ENCODE measurements at places on chromosomes 5 and 9.

DNA sequence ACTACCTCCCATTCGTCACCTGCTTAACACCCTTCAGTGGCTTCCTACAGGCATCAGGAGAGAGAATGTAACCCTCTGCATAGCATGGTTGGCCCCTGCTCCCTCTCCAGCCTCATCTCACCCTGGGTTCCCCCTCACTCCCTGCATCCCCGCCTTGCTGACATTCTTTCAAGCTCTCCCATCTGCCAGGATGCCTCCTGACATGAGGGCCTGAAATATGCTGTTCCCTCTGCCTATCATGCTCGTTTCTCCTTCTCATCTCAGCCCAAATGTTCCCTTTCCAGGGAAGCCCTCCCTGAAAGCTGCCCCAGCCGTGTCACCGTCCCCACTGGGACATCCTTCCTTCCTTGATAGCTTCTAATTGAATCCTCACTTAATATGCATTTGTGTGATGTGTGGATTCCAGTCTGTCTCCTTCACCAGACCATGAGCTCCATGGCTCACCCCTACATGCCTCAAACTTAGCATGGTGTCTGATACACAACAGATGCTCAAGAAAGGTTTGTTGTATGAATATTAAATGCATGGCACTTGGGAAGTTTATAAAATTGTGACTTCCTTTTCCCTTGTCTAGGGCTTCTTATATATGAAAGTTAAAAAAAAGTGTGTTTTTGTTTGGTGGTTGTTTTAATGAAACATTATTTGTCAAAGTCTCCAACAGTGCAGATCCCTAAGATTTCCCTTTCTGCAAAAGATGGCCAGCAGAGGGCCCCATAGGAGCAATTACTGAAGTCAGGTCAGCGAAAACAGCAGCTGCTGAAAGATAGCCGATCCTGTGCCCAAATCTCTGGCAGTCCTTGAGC lies 7.3 kb upstream of the C5orf58 start:
- DNase-seq, result peak; percentile 75

DNA sequence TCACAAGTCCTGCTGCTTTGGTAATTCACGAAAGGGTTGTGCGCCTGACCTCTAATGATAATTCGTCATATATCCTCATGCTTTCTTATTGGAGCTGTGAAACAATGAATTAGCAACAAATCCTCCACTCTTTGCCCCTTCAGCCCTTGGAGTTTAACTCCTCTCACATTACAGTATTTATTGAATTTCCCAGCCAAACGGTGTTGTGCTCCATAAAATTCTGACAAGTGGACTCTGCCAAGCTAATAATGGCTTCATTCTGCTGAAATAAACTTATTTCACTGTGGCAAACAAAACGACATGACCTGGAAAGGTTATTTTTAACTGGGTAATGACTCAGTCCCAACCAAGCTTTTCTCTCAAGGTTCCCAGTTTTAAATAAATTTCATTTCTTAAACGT lies 984.4 kb upstream of the DMAC1 start:
- no peak for DNase-seq

DNA sequence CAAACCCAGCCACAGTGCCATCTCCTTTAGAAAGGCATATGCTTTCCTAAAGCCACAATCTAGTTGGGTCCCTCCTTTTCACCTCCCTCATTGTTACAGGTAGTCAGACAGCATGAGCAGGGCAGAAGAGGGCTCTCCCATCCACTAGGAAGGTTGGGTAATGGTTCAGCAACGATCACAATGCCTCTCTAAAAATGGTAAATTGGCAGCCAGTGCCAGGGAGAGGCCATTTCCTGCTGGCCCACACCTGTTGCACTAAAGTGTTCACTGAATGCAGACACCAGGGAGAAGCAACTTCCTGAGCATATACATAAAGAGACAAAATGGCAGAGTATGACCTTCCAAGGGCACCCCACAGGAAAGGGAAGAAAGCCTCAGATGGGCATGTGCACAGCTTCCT lies 31.3 kb upstream of the DAP start:
- DNase-seq, result no peak

DNA sequence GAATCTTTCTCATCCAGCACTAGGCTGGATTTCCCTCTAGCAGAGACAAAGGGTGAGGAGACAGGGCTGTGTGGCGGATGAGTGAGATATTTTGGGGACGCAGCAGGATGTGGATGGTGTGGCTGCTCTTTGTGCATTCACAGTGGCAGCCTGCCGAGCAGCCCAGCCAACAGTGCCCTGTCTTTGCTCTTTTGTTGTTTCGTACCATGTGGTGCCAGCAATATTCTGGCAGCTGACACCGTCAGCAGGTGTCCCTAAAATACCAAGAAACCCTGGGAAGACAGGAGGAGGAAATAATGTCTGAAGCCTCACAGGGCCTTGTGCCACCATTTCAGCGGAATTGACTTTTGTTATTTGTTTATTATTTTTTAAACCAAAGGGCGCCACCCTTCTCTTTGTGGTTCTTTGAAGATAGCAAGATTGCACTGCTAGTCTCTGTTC lies 141.4 kb downstream of the CCDC192 start:
- DNase-seq, result no peak

DNA sequence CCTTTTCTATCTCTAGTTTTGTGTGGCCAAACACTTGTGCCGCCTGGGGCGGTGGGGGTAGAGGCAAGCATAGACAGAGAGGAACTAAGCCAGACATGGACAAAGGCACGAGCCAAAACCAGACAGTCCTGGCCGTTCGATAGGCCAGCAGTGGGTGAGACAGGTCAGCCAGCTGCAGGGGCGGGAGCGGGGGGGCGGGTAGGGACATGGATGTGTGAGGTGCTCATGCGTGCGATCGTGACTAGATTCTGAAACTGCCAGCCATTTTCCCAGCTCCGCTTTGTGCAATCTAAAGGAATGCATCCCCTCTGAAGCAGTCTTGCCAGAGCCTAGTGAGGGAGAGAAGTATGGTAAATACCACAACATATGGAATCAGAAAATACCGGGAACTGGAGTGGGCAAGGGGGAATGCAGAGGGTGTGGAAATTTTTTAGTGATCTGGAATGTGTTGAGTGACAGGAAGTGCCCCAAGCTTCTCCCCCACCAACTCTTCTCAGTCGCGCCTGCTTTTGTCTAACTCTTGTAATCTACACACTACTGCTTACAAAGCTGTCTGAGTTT lies 111.9 kb downstream of the NR6A1 start:
- DNase-seq, result peak; percentile 96

DNA sequence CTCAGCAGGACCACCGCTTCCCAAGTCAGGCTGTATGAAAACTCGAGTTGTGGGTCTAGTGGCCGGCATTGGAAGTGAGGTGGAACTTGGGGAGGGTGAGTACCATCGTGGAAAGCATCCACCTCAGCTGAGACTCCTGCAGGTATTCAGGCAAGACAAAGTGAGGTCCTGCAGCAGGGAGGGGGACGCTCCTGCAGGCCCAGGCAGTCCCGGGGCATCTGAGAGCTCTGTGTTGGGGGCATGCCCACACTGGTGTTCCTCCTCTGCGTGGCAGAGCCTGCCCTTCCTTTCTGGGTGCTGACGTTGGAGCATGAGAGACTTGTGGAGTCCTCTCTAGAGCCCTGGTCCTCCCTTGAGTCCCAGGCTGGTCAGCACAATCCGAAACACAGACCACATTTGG lies 187.7 kb downstream of the CACNA1B start:
- no peak for DNase-seq

GRCh38 chr5:148858547-148858946 lies 32.1 kb downstream of the ADRB2 start:
- DNase-seq, result no peak

- peak; percentile 21 for DNase-seq
Measured at GRCh38 chr5:121503111-121503840, 348.4 kb upstream of the FTMT start.

- no peak for DNase-seq
Measured at GRCh38 chr5:155546075-155546474, 532.5 kb downstream of the KIF4B start.

DNA sequence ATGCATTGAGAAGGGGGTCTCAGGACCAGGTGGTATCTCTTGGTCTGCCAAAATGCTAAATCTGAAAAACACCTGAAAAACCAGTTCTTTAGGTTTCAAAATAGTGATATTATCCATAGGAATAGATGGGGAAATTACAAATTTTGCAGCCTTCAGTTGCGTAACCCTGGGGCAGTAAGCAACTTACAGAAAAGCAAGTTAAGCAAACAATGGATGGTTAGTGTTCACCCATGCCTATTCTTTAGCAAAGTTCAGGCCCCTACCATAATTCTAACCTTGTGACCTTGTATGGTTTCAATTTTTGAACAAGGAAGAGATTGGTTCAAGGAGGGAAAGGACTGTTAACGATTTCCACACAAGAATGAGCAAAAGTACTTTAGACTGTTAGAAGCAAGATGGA lies 24.5 kb downstream of the GLRX start:
- no peak for DNase-seq

DNA sequence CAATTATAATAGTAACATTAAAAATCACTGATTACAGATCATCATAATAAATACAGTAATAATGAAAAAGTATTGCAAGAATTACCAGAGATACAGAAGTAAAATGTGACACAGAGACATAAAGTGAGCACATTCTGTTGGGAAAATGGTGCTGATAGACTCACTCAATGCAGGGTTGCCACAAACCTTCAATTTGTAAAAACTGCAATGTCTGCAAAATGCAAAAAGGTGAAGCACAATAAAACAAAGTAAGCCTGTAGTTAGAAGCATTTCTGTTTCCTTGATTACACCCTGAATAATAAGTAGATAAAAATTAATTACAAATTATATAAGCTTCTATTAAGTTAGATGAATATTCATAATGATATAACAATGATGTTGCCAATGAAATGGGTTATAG lies 736.2 kb upstream of the CHD1 start:
- DNase-seq, result no peak

DNA sequence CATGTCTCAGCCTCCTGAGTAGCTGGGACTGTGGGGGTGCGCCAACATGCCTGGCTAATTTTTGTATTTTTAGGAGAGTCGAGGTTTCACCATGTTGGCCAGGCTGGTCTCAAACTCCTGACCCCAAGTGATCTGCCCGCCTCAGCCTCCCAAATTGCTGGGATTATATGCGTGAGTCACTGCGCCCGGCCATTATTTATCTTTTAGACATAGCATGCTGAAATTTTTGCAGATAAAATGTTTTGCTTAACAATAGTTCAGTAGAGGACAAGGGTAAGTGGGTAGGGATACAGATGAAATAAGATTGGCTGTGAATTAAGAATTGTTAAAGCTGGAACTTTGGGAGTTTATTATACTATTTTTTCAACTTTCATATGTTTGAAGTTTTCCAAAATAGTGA lies 150.8 kb upstream of the GRHPR start:
- no peak for DNase-seq

GRCh38 chr9:122007837-122008236 lies 85.3 kb downstream of the TTLL11 start:
- DNase-seq, result no peak

DNA sequence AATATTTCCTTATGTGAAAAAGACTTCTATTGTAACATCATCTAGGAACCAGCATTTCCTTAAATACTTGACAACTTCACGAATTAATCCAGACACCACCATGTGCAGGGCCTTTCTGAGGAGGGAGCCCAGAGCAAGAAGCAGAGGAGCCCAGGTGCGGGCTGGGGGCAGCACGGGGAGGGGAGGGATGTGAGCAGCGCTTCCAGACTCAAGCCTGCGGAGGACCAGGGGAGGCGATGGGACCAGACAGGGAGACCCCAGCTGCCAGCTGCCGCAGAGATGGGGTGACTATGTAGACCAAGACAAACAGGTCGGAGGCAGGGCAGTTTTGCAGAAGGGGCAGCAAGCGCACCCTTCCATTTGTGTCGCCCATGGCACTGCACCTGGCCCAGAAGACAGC lies 596.1 kb downstream of the IRX1 start:
- DNase-seq, result no peak

DNA sequence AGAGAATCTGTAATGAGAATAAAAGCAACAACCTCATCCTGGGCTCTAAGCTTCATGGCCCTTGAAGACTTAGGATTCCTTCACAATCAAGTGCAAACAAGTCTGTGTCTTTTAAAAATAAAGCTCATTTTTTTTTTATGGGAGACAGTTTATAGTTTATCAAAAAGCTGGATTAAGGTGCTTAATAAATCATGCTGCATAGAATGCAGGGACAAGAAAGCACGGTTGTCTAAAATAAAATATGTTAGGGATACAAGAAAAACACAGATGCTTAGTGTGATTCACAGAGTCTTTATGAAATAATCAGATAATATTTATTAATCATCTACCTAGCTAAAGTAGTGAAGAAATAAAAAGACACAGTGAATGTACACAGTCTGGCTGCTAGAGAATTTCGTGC lies 2045.9 kb upstream of the WWC1 start:
- DNase-seq, result no peak

- no peak for DNase-seq
Measured at GRCh38 chr9:81635521-81636254, 53.7 kb downstream of the TLE1 start.

DNA sequence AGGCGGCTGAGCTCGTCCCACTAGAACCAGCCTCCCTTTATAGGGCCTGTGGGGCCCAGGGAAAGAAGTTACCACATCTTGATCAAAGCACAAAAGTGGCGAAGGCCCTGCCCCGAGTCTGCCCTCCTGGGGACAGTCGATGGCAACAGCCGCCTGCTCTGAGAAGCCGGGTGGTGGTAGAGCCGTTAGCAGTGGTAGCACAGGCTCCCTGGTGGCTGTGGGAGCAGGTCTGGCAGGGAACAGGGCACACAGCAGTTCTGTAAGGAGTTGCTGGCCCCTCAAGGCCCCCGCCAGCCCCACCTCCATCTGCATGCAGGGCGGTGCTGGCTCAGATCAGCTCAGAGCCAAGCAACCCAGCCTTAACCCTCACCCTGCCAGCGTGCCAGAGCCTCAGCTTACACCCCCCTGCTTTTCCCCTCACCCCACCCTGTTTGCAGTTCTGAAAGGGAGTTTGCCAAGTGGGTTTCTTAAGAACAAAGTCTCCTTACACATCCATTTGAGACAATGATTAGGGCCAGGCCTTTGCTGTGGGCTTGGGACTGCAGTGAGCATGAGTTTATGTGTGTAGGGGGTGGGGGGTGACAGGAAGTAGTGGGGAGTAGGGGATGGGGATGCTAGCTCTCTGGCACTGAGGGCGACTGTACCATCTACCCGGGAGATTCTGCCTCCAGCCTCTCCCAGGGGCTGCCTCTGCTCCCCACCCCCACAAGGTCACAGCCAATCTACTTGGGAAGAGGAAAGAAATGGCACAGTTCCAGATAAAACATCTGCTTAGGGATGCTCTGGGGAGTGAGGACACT lies 11.8 kb downstream of the ACSL6 start:
- DNase-seq, result no peak

GRCh38 chr5:1151316-1151715 lies 39.5 kb upstream of the SLC12A7 start:
- DNase-seq, result no peak

GRCh38 chr5:14895301-14895700 lies 23.7 kb upstream of the ANKH start:
- peak; percentile 35 for DNase-seq

DNA sequence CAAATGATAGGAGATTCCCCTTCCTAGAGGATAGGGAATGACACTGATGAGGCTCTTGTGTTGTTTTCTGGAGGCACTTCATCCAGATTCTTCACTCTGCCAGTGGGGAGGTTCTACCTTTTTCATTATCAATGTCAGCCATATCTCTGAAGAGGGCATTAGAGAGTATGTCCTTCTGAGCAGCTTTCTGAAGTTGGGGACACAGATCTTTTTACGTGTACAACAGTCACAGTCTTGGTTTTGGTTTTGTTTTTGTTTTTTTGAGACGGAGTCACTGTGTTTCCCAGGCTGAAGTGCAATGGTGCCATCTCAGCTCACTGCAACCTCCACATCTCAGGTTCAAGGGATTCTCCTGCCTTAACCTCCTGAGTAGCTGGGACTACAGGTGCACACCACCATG lies 22.6 kb downstream of the CENPH start:
- no peak for DNase-seq

GRCh38 chr5:9363449-9363848 lies 182.4 kb downstream of the SEMA5A start:
- DNase-seq, result no peak
